ENCODE measurements at places on chromosomes 1 and 21.

DNA sequence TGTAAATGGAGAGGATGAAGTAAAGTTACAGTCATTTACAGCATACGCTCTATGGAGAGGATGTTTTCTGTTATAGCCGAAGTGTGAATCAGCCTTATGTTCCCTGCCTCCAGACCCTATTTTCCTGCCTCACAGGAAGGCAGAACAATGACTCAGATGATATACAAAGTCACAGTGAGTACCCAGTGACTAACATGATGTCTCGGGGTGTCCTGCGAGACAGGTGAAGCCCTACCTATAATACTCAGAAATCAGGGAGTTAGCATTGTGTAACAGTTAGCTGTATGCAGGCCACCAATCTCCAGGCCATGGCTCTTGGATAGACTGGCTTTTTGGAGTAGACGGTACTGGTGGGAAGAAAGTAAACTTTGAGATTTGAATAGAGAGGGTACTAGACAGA is 55.6 kb upstream of the FBXO28 start:
- H3K4me1 ChIP-seq: no peaks in the 10 kb centered on the region
- H3K4me3 ChIP-seq: no peak overlapping the region
- no peak for DNase-seq
- no peak overlapping the region for H3K27ac ChIP-seq
- no peaks in the 10 kb centered on the region for H3K36me3 ChIP-seq

DNA sequence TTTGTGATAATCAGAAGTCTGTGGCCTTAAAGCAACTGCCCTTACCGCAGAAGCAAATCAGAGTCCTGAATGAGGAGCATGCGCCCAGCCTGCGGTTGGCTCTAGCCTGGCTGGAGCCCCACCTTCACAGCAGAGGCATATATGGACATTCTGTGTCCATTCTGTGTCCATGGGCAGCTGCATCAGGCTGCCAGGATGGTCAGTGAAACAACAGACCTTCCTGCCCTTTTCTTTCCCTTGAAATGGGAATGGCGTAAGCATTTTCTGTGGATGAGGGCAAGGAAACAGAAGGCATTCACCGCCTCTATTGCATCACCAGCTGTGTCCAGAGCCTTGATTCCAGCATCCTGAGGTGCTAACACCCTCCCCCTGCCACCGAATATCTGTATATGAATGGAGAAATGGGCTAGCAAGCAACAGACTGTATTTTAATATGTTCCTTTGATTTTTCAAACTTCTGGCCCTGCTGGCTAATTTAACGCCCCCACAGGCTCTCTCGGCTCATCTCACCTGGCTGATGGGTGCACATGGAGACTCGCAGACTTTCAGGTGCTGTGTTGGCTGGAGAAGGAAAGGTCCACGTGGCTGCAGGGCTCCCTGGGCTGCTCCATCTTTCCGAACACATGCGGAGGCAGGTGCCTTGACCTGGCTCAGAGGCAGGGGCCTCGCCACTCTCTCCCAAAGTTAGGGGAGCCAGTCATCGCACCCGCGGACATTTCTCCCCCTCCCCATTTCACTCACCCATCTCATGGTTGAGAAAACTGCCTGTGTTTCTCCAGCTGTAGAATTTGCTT is 159.2 kb downstream of the GALNT2 start:
- peaks cover 11% of the 10 kb centered on the region for H3K4me1 ChIP-seq
- DNase-seq: no peak
- no peak overlapping the region for H3K27ac ChIP-seq
- no peaks in the 10 kb centered on the region for H3K27me3 ChIP-seq
- no peaks in the 10 kb centered on the region for H3K36me3 ChIP-seq
- no peak overlapping the region for H3K4me3 ChIP-seq

DNA sequence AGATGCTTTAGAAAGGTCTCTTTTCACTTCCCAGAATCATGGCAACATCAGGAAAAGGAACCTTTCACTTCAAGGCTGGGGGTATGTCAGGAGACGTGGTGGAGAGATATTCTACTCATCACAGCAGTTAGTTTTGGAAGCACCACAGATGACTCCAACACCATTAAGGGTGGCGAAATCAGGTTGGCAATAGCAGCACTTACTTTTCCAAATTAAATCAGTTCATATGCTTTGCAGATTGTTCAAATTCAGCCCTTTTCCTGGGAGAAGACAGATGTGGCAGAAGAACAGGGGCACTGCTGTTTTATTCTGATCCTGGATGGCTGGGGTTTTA is 79.0 kb downstream of the RUNX1 start:
- peaks cover 30% of the 10 kb centered on the region for H3K36me3 ChIP-seq
- H3K4me3 ChIP-seq: no peak overlapping the region
- DNase-seq: no peak
- H3K4me1 ChIP-seq: peaks cover 98% of the 10 kb centered on the region
- no peak overlapping the region for H3K27ac ChIP-seq
- H3K27me3 ChIP-seq: peaks cover 10% of the 10 kb centered on the region

- H3K27me3 ChIP-seq: peaks cover 3% of the 10 kb centered on the region
- no peak overlapping the region for H3K27ac ChIP-seq
- peaks cover 3% of the 10 kb centered on the region for H3K4me1 ChIP-seq
- no peak for DNase-seq
Observed at GRCh38 chr1:68478662-68479061, 18.2 kb downstream of the DEPDC1 start.

- H3K36me3 ChIP-seq: peaks cover 4% of the 10 kb centered on the region
- H3K27me3 ChIP-seq: peaks cover 12% of the 10 kb centered on the region
- H3K27ac ChIP-seq: no peak within 1 kb of the TSS
- H3K4me1 ChIP-seq: peaks cover 9% of the 10 kb centered on the region
- peak within 1 kb of the TSS; percentile 27 for H3K4me3 ChIP-seq
Observed at GRCh38 chr1:23217421-23218115, at the start of gene HTR1D. Gene HTR1D, minus strand, starts transcription at chr1:23217502. Its CDS starts 23,283 bp downstream, at chr1:23194219.

DNA sequence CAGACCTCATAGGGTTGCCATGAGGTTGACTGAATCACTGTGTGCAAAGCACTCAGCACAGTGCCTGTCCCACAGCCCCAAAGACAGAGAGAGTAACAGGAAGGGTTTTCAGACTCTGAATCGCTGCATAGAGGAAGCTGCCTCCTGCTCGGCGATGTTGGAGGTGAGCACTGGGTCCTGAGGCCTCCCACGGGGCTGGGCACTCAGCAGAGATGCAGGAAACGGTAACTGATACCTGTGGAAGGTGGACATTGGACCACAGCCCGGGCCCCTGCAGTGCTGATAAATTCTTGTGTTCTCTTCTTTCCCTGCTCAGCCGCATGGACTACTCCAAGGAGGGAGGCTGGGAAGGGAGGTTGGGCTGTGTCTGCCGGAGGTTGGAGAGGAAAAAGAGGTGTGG is 389.7 kb downstream of the PTPRU start:
- no peak overlapping the region for H3K4me3 ChIP-seq
- H3K27me3 ChIP-seq: peaks cover 2% of the 10 kb centered on the region
- no peak for DNase-seq
- peaks cover 4% of the 10 kb centered on the region for H3K36me3 ChIP-seq

- H3K27me3 ChIP-seq: no peaks in the 10 kb centered on the region
- no peak overlapping the region for H3K4me3 ChIP-seq
- no peak for DNase-seq
Observed at GRCh38 chr1:51600965-51601364, 15.9 kb upstream of the OSBPL9 start.

DNA sequence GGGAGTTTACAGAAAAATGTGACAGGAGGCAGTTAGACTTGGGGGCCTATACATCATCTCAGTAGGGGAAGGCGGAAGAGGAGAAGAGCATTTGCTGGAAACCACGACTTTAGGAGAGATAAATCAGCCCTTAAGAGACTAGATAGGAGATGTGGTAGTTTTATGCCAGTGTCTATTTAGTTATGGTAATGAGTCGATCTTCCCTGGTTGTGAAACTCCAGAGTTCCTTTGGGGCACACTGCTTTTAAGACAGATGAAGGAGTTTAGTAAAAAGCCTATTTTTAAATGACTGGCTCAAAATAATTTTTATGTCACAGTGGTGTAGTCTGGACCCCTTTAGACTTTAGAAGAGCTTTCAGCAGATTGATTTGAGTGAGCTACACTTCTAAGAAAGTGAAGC is 7.8 kb downstream of the PGM1 start:
- peaks cover 3% of the 10 kb centered on the region for H3K36me3 ChIP-seq
- no peak overlapping the region for H3K4me3 ChIP-seq
- H3K4me1 ChIP-seq: peaks cover 42% of the 10 kb centered on the region

- no peak overlapping the region for H3K27ac ChIP-seq
- peaks cover 1% of the 10 kb centered on the region for H3K27me3 ChIP-seq
- no peaks in the 10 kb centered on the region for H3K36me3 ChIP-seq
- no peak overlapping the region for H3K4me3 ChIP-seq
- no peak for DNase-seq
- no peaks in the 10 kb centered on the region for H3K4me1 ChIP-seq
Observed at GRCh38 chr21:25133939-25134338, 473.3 kb downstream of the MRPL39 start.

- H3K4me3 ChIP-seq: no peak overlapping the region
- H3K4me1 ChIP-seq: peaks cover 6% of the 10 kb centered on the region
- peaks cover 3% of the 10 kb centered on the region for H3K27me3 ChIP-seq
- no peak for DNase-seq
- peaks cover 17% of the 10 kb centered on the region for H3K36me3 ChIP-seq
- no peak overlapping the region for H3K27ac ChIP-seq
Observed at GRCh38 chr1:6082430-6082971, 36.8 kb downstream of the KCNAB2 start.

DNA sequence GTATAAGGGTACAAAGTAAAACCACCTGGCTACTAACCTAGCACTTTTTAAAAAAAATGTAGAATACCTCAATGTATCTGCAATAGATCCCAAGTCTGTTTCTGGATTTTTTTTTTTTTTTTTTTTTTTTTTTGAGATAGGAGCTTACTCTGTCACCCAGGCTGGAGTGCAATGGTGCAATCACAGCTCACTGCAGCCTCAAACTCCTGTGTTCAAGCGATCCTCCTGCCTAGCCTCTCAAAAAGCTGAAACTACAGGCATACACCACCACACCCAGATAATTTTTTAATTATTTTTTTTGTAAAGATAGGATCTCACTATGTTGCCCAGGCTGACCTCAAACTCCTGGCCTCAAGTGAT is 537.5 kb upstream of the CAMK1G start:
- no peaks in the 10 kb centered on the region for H3K36me3 ChIP-seq
- no peaks in the 10 kb centered on the region for H3K27me3 ChIP-seq
- H3K4me1 ChIP-seq: no peaks in the 10 kb centered on the region
- H3K4me3 ChIP-seq: no peak overlapping the region
- no peak overlapping the region for H3K27ac ChIP-seq
- no peak for DNase-seq

- H3K36me3 ChIP-seq: no peaks in the 10 kb centered on the region
- H3K4me3 ChIP-seq: peak overlapping the region; percentile 78
- peaks cover 3% of the 10 kb centered on the region for H3K27me3 ChIP-seq
- H3K27ac ChIP-seq: peak overlapping the region; percentile 79
- H3K4me1 ChIP-seq: peaks cover 39% of the 10 kb centered on the region
- DNase-seq: peak; percentile 35
Observed at GRCh38 chr21:26405735-26406361, 167.2 kb downstream of the CYYR1 start.

DNA sequence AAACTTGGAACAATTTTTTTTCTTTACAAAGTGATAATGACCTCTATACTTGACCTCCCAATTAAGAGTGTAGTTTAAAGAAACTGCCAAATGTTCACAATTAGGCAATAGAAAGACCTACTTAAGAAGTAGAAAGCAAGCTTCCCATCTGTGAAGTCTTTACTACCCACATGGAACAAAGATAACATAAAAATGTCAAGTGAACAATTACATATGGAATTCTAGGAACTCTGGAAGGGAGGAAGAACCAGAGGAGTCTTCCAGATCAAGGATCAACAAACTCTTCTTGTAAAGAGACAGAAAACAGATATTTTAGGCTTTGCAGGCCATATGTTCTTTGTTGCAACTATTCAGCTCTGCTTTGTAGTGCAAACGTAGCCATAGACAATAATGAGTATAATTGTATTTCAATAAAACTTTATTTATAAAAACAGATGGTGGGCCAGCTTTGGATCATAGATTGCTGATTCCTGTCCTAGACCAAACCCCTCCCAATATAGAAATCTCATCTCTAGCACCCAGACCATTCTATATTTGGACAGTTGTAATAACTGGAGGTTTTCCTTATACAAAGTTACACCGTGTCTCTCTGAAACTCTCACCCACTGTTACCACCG is 68.4 kb upstream of the MAGI3 start:
- peaks cover 2% of the 10 kb centered on the region for H3K27me3 ChIP-seq
- no peaks in the 10 kb centered on the region for H3K4me1 ChIP-seq
- no peaks in the 10 kb centered on the region for H3K36me3 ChIP-seq
- no peak overlapping the region for H3K27ac ChIP-seq
- no peak for DNase-seq
